ENCODE measurements at places on chromosomes 1 and 21.
A peak's percentile ranks its signal among the peaks of the same experiment; 100 is the strongest.

DNA sequence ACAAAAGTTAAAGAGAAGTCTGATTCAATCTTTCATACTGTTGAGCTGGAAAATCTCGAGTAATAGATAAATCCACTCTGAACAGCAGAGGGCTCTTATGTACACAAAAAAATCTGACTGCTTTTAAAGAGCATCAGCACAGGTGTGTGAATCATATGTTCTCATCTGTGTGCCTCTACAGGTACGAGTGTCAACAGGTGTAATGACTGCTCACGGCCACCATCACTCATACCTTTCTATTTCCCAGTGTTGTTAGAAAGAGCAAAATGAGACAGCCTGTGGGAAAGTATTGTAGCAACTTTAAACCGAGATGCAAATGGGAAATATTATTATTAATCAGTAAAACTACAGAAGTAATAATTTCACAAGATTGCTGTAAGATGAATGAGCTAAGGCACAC lies 49.0 kb upstream of the SCAF4 start:
- DNase-seq: peak; percentile 71

GRCh38 chr1:219713981-219714381 lies 101.1 kb upstream of the ZC3H11B start:
- no peak for DNase-seq

GRCh38 chr1:247367786-247368422 lies 36.2 kb upstream of the ZNF496 start:
- no peak for DNase-seq

GRCh38 chr1:33271666-33272505 lies 15.6 kb downstream of the ZNF362 start:
- no peak for DNase-seq

- DNase-seq: no peak
Observed at GRCh38 chr1:87926131-87926830, 597.6 kb downstream of the LMO4 start.

Data from DMS153 (cell line).